ENCODE measurements at places on chromosomes 5 and 9. TPM values are rescaled to one million over a fixed set of nuclear protein-coding genes. Genes with fewer than 3 reads are reported as not detected.

PCDHB12 gene
- not detected for total RNA-seq

DNA sequence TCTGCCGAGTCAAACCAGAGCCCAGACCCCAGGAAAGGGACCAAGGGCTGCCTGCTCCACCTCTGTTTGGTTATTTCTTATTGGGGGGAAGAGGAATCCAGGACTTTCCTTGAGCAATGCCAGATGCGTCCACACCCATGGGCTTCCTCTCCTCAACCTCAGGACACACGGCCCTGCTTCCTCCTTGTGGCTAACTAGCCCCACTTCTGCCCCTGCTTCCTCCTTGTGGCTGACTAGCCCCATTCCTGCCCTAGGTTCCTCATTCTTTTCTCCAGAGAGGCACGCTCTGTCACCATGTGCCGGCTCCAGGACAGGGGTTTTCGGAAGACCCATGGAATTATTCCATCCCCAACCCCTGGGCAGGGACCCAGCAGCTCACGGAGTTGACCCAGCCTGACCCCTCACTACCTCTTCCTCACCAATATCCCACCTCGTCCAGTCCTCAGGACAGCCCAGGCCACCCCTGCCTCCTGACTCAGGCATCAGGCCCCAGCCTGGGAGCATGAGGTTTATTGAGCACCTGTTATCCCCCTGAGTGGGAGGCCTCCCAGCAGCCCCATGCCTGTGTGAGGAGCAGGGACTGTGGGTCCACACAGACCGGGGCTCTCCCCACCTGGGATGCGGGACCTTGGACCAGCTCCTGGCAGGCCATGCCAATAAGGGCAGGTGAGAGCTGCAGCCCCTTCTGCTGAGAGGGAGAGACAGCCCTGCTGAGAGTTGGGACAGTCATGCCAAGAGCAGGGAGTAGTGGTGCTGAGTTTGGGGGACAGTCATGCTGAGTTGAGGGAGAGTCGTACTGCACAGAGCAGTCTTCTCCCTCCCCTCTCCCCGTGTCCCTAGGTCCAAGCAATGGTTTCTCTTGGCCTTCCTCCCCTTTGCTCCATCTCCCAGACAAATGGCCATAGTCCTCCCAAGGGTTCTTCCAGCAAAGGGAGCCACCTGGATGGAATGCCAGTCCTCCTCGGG lies 11.8 kb upstream of the FCN1 start:
- no peak overlapping the region for H3K4me3 ChIP-seq
- no peaks in the 10 kb centered on the region for H3K4me1 ChIP-seq
- H3K27ac ChIP-seq: no peak overlapping the region
- no peaks in the 10 kb centered on the region for H3K36me3 ChIP-seq
- no peak for DNase-seq
- peaks cover 2% of the 10 kb centered on the region for H3K27me3 ChIP-seq

GRCh38 chr5:176740131-176740701 lies 70.1 kb upstream of the UNC5A start:
- peaks cover 56% of the 10 kb centered on the region for H3K27me3 ChIP-seq
- no peak for DNase-seq
- H3K4me3 ChIP-seq: no peak overlapping the region
- H3K27ac ChIP-seq: no peak overlapping the region
- peaks cover 5% of the 10 kb centered on the region for H3K4me1 ChIP-seq

- H3K27me3 ChIP-seq: no peaks in the 10 kb centered on the region
- no peak overlapping the region for H3K27ac ChIP-seq
- H3K4me3 ChIP-seq: no peak overlapping the region
- no peaks in the 10 kb centered on the region for H3K4me1 ChIP-seq
- no peak for DNase-seq
Observed at GRCh38 chr5:3077684-3078083, 326.2 kb upstream of the IRX2 start.

GRCh38 chr9:131214876-131215275 lies 61.4 kb downstream of the FAM78A start:
- H3K4me3 ChIP-seq: no peak overlapping the region
- peaks cover 51% of the 10 kb centered on the region for H3K36me3 ChIP-seq
- DNase-seq: no peak
- no peak overlapping the region for H3K27ac ChIP-seq
- peaks cover 10% of the 10 kb centered on the region for H3K4me1 ChIP-seq

CCDC192 gene
- total RNA-seq: not detected

DNA sequence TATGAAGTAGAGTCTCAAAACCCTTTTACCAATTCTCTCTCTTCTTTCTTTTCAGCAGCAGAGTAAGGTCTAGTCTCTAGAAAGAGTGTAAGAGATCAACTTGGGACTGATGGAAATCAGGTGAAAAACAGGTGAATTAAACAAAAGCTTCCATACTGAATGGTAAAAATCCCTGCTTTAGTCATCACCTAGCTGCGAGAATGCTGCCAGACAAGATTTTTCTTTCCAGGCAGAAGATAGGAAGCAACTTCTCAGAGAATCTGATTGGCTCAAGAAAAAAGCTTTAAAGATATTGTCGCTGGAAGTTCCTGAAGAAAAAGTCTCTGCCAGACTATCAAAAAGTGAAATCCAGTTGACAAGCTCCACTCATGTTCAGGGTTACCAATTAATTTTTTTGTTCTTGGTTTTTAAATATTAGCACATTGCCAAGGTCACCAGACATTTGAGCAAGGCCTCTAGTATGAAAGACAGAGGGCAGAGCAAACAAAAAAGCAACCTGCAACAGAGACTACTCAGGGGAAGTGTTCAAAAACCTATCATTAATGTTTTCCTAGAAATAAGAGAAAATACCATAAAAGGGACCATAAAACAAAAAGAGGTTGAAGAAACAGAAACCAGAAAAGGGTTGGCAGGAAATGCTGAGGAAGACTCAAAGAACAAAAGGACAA lies 9.3 kb downstream of the CDO1 start:
- H3K36me3 ChIP-seq: no peaks in the 10 kb centered on the region
- H3K4me3 ChIP-seq: peak overlapping the region; percentile 1
- H3K27ac ChIP-seq: no peak overlapping the region
- peaks cover 23% of the 10 kb centered on the region for H3K27me3 ChIP-seq

DNA sequence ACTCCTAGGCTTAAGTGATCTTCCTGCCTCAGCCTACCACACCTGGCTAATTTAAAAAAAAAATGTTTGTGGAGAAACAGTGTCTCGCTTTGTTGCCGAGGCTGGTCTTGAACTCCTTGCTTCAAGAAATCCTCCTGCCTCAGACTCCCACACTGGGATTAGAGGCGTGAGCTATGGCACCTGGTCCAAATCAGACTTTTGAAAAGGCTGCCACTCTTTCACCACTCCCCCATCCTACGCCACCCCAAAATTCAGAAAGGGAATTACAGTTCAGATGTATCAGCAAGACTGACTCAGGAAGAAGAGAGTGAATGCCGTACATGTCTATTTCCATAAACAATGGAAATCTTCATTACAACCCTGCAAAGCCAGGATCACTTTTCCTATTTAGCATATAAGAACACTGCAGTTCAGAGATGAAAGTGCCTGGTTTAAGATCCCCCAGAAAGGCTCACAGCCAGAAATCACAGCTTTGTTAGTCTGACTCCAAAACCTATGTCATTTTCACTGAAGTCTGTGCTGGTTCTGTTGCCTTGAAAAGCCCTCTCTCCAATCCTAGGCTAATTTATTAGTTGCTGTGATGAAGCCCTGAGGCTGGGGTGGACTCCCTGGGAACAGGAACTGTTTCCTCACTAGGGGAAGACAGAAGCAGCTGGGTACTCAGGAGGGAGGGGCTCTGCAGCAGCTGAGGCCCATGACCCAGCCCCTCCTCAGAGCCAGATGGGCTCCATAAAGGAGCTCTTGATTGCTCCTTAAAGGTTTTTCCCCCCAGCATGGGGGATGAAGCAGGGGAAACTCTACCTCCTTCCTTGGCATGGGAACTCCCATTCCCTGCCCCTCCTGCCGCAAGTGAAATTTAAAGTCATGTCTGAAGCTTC lies 3.1 kb downstream of the FBLL1 start:
- no peak overlapping the region for H3K4me3 ChIP-seq
- H3K27me3 ChIP-seq: peaks cover 26% of the 10 kb centered on the region
- no peak for DNase-seq
- H3K27ac ChIP-seq: no peak overlapping the region
- H3K4me1 ChIP-seq: peaks cover 6% of the 10 kb centered on the region

GRIN3A gene
- not detected for total RNA-seq

RNF180 gene
- not detected for total RNA-seq

STKLD1 gene
- 0.33 TPM for total RNA-seq

- DNase-seq: no peak
- no peak overlapping the region for H3K27ac ChIP-seq
- peaks cover 46% of the 10 kb centered on the region for H3K27me3 ChIP-seq
- H3K4me3 ChIP-seq: no peak overlapping the region
Observed at GRCh38 chr9:132804576-132805295, 73.3 kb downstream of the AK8 start.

- no peak for DNase-seq
- H3K27ac ChIP-seq: no peak overlapping the region
- no peak overlapping the region for H3K4me3 ChIP-seq
- no peaks in the 10 kb centered on the region for H3K27me3 ChIP-seq
- no peaks in the 10 kb centered on the region for H3K36me3 ChIP-seq
- H3K4me1 ChIP-seq: peaks cover 9% of the 10 kb centered on the region
Observed at GRCh38 chr5:76870046-76870445, 20.2 kb downstream of the S100Z start.

DNA sequence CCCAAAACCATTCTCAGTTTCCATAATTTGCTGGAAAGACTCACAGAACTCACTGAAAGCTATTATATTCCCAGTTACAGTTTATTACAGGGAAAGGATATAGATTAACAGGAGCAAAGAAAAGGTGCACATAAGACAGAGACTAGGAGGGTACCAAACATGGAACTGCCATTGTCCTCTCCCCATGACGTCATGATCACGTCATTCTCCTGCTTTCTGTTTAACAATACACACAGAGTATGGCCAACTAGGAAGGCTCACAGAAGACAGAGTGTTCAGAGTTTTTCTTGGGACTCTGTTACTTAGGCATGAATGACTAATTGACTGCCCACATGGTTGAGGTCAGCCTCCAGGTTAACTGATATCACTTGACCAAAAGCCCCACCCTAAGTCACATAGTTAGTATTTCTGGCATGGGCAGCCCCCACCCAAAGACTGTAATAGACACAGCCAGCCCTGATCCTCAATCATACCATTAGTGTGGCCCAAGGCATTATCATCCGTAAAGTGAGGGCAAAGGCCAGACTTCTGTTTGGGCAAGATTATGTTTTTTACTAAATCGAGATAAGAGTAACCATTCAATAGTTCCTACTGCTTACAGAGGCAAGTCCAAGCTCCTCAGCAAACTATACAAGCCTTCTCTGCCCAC lies 353.5 kb upstream of the POU5F2 start:
- peaks cover 15% of the 10 kb centered on the region for H3K36me3 ChIP-seq
- no peaks in the 10 kb centered on the region for H3K27me3 ChIP-seq

GRCh38 chr5:64331597-64332277 lies 166.1 kb downstream of the RNF180 start:
- DNase-seq: no peak
- no peaks in the 10 kb centered on the region for H3K36me3 ChIP-seq
- no peak overlapping the region for H3K27ac ChIP-seq
- no peaks in the 10 kb centered on the region for H3K27me3 ChIP-seq
- no peak overlapping the region for H3K4me3 ChIP-seq

- no peaks in the 10 kb centered on the region for H3K27me3 ChIP-seq
- H3K27ac ChIP-seq: no peak overlapping the region
- no peak for DNase-seq
- no peaks in the 10 kb centered on the region for H3K4me1 ChIP-seq
- H3K4me3 ChIP-seq: no peak overlapping the region
- no peaks in the 10 kb centered on the region for H3K36me3 ChIP-seq
Observed at GRCh38 chr9:114056527-114056926, 21.6 kb downstream of the AMBP start.

- H3K27ac ChIP-seq: no peak overlapping the region
- no peaks in the 10 kb centered on the region for H3K36me3 ChIP-seq
- H3K4me3 ChIP-seq: no peak overlapping the region
- H3K4me1 ChIP-seq: peaks cover 2% of the 10 kb centered on the region
- peaks cover 5% of the 10 kb centered on the region for H3K27me3 ChIP-seq
Observed at GRCh38 chr9:136606687-136607333, 55.9 kb upstream of the EGFL7 start.

CA9 gene
- total RNA-seq: 0.82 TPM
